ENCODE measurements at places on chromosomes 12 and 14.
A peak's percentile ranks its signal among the peaks of the same experiment; 100 is the strongest.

- no peak for DNase-seq
Measured at GRCh38 chr12:110744601-110745264, 2.0 kb upstream of the PPP1CC start.

DNA sequence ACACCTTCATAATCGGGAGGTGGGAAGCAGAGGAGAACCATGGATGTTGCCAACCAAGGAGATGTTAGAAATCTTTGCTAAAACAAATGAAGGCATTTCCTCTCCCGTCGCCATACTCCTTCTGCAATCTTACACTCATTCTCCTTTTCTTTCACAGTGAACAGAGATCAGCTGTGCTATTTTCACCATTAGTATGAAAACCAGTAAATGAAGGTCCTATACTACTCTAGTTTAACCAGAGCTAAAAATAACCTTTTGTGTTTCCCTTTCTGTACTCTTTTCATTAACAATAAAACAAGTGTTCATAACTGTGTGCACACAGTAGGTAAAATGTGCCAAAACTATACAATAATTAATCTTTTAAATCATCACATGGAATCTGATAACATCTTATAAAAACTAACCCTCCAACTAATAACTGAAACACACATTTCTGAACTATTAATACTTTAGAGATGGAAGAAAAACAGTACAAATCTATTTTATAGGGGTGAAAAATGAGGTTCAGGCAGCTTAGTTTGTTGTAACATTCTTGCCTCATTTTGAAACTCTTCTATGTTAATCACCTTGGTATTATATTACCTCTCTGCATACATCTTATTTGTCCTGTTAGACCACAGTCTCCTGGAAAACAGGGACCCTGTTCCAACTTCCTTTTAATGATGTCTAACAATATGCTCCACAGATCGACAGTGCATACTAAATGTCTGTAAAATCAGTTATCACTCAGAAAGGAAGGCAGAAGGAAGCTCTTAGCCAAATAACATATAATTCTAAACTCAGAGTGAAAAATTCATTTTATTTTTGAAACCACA, 69.5 kb downstream of the SPPL3 start:
- no peak for DNase-seq

DNA sequence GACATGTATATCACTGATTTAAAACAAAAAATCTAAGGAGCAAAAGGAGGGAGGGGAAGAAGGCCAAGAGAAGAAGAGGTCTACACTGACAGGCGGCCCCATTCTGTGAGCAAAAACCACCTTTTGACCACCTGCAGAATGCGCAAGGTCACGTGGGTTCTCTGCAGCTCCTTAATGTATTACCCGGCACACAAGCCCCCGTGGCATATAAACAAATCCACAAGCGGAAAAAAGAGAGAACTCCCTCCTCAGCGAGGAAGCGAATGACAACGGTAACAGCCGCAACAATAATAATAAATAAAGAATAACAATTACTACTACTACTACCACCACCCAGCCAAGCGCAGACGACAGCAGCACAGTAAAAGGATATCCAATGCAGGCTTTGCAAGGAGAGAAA, 1.3 kb downstream of the KSR2 start:
- no peak for DNase-seq

DNA sequence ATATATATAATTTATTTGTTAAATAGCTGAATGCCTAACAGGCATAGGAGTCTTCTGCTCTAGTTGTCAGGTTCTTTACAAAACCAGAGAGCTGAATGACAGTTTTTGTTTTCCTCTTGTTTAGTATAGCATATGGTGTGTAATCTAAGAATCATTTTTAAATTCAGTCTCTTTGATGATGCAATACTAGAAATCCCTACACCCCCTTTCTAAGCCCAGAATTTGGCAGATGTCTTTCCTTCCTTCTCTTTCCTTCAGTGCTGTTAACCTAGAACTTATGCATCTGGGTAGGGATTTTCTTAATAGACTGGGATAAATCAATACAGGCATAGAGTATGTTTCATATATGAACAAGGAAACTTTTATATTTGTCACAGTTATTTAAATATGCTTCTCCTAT, 198.1 kb downstream of the KCNH5 start:
- DNase-seq, result no peak

DNA sequence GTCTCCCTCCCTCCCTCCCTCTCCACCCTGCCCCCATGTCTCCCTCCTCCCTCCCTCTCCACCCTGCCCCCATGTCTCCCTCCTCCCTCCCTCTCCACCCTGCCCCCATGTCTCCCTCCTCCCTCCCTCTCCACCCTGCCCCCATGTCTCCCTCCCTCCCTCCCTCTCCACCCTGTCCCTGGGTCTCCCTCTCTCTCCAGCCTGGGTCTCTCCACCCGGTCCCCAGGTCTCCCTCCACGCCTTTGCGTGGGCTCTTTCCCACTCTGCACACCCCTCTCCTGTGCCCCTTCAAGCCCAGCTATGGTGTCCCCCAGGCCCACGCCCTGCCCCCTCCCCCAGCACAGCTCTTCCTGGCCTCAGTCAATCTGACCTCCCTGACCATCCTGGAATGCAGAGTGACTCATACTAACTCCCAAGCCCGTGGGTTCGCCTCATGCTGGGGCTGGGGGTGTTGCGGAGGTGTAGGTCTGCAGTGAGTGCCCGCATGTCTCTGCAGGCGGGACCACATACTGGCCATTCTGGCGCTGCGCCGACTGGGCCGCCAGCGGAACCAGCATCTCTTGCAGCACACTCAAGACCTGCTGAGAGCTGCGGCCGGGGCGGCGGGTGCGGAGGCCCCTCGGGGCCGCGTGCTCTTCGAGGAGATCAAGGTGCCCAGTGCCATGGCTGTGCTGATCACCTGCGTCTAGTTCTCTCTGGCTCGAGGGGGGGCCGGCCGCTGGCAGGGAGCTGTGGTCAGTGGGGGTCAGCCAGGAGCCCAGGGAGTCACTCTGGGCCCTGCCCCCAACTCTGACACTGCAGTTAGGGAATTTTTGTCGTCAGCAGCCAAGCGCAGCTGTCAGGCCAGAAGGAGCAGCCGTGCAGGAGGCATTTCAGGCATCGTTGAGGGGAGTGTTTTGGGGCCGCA, 13.5 kb upstream of the TNFAIP2 start:
- no peak for DNase-seq

GRCh38 chr12:19882346-19882745, 443.1 kb downstream of the AEBP2 start:
- DNase-seq, result no peak

GRCh38 chr12:638953-639557, 24.2 kb downstream of the NINJ2 start:
- DNase-seq, result no peak

DNA sequence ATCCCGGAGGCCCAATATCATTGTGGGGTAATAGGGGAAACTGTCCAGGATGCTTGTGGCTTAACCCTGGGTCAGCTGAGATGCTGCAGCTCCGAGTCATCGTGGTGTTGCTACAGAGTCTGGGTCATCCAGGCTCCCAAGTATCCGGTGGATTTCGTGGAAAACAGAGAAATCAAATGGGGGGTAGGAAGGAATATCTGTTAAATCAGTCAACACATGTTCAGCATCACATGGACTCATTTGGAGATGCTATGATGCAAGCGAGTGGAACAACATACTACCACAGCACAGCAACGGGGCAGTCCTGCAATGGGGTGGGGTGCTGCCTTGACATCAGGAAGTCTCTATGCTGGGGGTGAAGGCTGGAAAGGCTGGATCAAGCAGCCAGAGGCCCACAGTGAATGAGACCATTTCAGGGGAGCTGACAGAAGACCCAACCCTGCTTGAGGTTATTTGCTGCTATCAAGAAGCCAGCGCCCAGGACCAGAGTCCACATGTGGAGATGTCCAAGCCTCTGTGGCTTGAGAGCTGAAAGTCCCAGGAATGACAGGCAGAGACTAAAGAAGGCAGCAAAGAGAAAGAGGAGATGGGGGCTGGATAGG, 22.9 kb downstream of the VDR start:
- no peak for DNase-seq

GRCh38 chr12:113231235-113232088, 10.2 kb downstream of the TPCN1 start:
- no peak for DNase-seq

GRCh38 chr14:69997849-69998248, 118.6 kb downstream of the SMOC1 start:
- DNase-seq, result no peak

DNA sequence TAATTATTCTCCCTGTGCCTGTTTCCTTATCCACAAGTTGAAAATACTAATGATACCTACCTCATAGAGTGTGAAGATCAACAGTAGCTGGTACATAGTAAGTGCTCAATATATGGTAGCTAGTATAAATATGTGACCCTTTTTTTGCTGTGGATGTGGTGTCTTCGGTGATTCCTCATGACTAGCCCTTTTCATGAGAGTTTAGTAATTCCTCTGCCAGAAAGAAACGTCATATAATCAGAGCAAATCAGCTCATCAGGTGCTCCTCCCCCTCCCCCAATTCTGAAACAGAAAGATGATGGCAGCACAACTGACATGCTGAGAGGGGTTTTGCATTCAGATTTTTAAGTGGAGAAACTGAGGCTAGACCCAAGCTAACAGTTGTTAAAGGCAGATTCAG, 210.8 kb downstream of the SLC41A2 start:
- no peak for DNase-seq

GRCh38 chr12:8823565-8824300, 1.3 kb downstream of the A2ML1 start:
- DNase-seq, result no peak

DNA sequence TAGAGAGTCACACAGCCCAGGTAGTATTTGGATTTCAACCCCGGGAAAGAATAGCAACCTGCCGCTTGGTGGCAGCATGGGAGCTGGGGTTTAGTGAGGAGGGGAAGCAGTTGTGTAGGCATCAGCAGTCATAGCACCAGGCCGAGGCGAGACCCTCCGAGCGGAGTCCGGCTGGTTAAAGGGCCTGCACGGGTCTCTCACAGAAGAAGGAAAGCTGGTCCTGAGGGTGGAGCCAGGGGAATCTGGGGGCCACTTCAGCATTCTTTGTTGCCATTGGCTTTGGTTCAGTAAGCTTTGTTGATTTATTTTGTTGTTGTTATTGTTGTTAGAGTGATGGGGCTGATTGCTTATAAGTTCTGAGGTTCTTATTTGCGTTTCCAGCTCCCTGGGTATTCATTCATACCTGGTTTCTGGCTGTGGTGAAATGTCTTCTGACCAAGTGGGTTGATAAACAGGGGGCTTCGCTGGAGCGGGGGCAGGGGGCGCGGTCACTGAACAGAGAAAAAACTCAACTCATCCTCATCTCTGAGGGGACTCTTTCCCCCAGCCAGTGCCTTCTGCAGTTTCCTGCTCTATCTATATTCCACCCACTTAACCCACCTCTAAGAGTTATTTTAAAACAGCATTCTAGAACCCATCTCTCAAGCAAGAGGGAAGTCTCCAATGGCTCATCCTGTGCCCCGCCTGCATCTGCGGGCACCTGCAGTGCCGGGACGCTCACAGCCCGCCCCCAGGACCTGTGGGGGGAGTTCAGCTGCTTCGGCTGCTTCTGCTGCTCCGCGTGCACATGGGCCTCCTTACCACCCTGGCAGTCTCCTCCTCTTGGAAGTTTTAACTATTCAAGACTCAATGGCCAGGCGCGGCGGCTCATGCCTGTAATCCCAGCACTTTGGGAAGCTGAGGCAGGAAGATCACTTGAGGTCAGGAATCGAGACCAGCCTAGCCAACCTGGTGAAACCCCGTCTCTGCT, 11.6 kb downstream of the CKB start:
- no peak for DNase-seq

GRCh38 chr12:76720068-76720467, 43.8 kb upstream of the ZDHHC17 start:
- DNase-seq, result no peak

DNA sequence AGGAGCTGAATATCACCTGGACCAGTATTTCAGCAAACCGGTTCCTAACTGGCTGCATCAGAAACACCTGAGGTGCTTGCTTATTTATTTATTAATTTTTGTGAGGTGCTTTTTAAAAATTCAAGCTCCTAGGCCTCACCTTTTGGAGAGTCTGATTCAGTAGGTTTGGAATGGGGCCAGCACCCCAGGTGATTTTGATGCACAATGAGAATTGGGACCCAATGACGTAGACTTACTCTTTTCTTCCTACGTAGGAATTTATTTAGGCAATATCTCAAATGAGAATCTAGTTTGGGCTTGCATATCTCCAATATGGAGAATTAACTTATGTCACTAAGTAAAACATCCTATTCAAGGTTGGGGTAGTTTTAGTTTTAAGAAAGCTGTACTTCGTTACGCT, 7.3 kb downstream of the YEATS4 start:
- no peak for DNase-seq

DNA sequence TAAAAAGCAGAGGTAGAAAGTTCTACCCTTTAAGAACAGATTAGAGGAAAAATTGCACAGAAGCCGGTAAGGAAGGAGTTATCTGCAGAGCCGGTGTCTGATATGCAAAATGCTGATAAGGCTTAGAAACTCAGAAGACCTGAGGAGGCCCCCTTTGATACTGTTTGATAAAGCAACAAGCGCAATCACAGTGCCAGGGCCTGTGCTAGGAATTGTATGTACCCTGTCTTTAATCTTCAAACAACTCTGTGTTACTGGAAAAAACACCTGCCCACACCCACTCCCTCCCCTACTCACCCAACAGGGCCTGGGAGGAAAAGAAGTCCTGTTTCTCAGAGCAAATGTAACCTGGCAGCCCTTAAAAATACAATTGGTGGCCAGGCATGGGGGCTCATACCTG, 112.7 kb upstream of the FUT8 start:
- no peak for DNase-seq

- DNase-seq, result no peak
Measured at GRCh38 chr12:116089080-116089479, 188.4 kb downstream of the MED13L start.

DNA sequence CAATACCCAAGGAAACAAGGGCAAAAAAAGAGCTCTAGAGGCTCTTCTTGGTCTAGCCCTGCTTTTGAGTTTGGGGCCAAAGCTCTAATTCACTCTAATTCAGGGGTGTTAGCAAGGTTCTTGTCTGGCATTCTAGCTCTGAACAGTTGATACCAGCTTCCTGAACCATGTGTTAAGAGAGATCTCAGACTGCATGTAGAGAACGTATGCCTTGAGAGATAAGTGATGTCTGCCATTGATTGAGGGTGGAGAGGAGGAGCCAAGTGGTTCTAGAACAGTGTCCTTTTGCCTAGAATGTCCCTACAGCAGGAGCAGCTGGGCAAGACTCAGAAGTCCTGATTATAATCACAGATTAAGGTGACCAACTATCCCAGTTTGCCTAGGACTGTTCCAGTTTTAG, 18.2 kb upstream of the POC1B start:
- DNase-seq, result no peak

GRCh38 chr14:93040443-93040842, 75.3 kb downstream of the ITPK1 start:
- no peak for DNase-seq

DNA sequence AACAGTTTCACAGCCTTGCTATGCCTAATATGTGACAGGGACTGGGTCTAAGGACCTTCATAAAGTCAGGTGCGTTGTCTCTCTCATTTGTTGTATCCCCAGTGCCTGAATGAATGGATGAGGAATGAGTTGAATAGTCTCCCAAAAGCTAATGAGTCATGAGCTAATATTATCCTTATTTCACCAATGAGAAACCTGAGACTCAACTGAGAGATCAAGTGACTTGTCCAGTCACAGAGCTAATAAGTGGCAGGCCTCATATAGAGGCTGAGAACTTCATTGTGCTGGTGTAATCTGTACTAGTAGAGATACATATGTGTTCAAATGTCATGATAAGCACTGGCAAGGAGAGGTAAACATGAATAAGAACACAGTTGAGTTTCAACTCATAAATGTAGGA, 612.4 kb downstream of the NRXN3 start:
- no peak for DNase-seq

- no peak for DNase-seq
Measured at GRCh38 chr14:31169877-31170276, 37.7 kb downstream of the HECTD1 start.

- DNase-seq, result no peak
Measured at GRCh38 chr12:123021688-123022604, 41.5 kb downstream of the ARL6IP4 start.

- DNase-seq, result peak; percentile 18
Measured at GRCh38 chr12:108193917-108194316, 64.8 kb downstream of the WSCD2 start.
